ENCODE measurements at places on chromosomes 6 and 20.

GRCh38 chr6:16270178-16270794, 31.9 kb downstream of the GMPR start:
- DNase-seq: no peak

GRCh38 chr6:16419636-16420336, 181.4 kb downstream of the GMPR start:
- no peak for DNase-seq

DNA sequence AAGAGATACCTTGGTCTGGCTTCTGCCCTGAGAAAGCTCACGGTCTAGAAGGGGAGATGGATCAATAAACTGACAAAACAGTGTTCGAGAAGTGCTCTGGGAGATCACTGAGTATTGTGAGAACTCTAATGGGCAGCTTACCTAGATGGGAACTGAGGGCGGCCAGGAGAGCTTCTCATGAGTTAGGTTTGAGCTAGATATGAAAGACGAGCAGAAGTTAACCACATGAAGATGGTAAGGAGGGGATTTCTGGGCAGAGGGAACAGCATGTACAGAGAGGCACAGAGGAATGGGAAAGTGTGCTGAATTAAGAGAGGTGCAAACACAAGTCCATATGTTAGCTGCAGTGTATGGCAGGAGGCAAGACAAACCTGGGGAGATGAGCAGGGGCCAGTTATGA, 11.9 kb downstream of the ZFAND3 start:
- DNase-seq: no peak

GRCh38 chr20:32442630-32443373, 84.7 kb downstream of the ASXL1 start:
- DNase-seq: no peak

- no peak for DNase-seq
These were observed 159.8 kb downstream of the ZFP64 start for GRCh38 chr20:52031563-52032303.

GRCh38 chr6:145734486-145735355, 599 bp downstream of the EPM2A start:
- DNase-seq: peak; percentile 52

- DNase-seq: no peak
These were observed 37.2 kb upstream of the MYLK2 start for GRCh38 chr20:31781945-31782344.

DNA sequence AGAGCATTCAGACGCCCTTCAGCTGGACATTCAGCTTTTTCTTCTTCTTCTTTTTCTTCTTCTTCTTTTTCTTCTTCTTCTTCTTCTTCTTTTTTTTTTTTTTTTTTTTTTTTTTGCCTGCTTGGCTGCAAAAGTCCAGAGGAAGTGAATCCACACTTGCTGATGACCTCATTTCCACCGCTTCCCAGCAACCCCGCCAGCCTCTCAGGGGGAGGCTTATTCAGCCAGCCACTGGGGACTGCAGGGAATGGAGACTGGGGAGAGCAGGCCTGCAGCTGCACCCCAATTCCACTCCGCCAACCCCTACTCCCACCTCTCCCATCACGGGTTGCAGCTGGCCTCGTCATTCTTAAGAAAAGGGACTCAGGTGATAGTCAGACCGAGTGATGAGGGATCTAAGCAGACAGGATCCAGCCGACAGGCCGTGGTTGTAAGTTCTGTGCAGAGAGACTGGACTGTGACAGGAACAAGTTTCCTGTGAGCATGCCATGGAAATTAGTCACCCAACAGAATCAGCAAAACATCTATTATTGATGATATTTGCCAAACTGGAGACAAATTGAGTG, 59.0 kb upstream of the QKI start:
- DNase-seq: no peak

- no peak for DNase-seq
These were observed at the start of gene DEFB132 for GRCh38 chr20:257419-257818. TSS of gene DEFB132 (plus strand) at chr20:257724. CDS start at chr20:257779, 55 bp downstream.

DNA sequence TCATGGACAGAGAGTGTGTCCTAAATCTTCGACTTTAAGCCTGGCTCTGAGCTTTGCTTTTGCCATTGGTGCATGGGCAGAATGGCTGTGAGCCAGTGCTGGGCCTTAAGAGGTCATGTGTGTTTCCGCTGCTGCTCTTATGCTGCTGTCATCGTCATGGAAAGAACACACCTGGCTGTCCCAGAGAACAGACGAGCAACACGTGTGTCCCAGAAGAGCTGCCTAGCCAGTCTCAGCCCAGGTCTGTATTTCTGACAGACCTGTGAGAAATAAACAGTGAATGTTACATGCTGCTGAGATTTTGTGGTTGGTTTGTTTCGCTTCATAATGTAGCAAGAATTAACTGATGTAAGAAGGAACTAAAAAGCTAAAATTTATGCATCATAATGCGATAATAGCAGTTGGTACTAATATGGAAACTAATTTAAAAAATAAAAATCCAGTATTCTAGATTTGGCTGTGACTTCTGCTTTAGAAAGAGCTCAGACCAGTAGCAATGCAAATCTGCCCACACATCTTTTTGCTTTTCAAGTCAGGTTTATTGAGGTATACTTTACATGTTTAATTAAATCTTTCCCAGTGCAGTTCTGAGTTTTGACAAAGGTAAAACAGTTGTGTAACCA, 11.5 kb upstream of the SCP2D1 start:
- no peak for DNase-seq

DNA sequence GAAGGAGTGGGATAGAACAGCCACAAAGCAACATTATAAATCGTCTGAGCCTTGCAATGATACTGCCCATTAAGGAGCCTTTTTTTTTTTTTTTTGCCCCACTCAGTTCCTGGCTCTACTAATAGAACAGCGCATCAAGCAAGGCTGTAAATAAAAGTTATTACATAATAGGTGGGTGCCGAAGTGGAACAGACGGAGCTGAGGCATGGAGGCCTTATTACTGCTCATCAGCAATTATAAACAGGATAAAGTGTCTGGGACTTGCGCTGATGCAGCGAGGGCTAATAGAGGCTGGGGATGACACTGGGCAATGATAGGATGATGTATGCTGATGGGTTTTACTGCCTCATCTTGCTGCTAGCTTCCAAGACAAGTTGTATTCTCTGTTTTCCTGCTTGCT, 272.1 kb downstream of the ZFAND3 start:
- no peak for DNase-seq

DNA sequence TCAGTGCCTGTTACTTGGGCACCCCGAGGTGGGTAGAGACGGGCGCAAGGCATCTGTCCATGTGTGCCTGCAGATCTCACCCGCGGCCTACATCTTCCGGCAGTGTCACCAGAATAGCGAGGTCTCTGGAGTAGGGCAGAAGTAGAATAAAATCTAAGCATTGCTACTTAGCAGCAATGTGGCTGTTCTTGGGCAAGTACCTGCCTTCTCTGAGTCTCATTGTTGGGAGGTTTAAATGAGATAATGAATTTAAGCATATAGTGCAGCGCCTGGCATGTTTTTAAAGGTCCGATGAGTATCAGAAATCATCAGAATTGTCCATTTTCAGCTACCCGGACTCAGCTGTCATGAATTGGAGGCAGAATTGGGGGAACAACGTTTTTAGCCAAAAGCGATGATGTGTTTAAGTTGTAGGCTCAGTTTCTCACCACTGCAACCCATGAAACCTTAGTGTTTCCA, 800 bp downstream of the ABCC10 start:
- no peak for DNase-seq

DNA sequence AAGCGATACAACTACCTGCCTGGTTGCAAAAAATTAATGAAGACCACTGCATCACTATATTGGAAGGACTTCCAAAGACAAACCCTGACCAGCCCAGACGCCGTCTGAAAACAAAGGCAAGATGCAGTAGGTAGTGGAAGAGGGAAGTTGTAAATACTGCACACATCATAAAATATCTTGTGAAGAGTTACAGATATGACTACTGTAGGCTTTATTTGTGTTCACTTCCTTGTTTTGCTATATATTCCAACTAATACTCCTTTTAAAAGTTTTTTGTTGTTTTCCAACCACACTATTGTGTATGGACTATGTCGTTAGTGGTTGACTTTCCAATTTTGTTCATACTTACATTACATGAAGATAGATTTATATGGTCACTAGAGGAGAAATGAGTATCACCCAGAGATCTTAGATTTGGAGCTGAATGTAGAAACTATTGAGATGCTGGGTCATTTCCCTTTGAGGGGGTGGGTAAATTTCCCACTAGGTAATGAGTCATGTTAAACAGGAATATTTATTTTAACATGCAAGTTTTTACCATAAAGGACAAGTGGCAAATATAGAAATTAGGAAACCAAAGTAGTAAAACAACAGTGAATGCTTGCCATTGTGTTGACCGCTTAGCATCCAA, 16.6 kb upstream of the TXLNB start:
- no peak for DNase-seq

GRCh38 chr20:50536333-50536732, 26.1 kb downstream of the PTPN1 start:
- no peak for DNase-seq

GRCh38 chr6:130159956-130160355, 62.8 kb downstream of the SAMD3 start:
- DNase-seq: no peak

DNA sequence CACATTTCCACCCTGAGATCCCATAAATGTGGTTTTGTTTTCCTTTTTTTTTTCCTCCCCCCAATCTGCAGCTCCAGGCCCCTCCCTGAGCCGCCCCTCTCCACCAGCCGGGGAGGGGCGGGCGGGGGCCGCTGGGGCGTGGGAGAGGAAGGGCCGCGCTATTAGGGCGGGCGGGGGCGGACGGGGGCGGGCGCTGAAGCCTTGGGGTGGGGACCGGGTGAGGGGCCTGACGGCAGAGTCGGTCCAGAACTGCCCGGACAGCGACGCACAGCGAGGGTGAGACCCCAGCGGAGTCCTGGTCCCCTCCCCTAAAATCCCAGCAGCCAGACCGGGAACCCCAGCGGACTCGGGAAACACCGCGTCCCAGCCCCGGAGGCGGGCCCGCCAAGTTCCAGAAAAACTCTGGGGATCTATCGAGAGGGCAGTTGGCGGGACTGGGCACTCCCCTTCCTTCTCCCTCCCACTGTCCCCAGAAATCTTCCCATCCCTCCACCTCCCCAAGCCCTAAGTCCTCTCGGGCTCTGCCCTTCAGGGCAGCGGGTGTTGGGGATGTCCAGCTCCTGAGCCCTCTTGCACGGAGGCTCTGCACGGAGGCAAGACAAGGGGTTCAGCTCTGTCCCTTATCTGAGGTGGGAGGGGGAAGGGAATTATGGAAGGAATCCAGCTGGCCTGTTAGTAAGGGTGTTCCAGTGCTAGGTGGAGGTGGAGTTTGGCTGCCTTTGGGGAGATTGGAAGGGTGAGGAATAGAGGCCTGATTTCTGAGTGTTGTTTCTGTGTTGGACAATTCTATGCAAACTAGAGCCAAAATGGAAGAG, at the start of gene PRICKLE4:
PRICKLE4 (plus strand) TSS at position 232 of the 815 bp plus-strand sequence. CDS start 2,692 bp downstream, outside the sequence.
- DNase-seq: no peak

- DNase-seq: no peak
These were observed 350.6 kb upstream of the PLCB4 start for GRCh38 chr20:8718279-8718678.

GRCh38 chr6:53728570-53729194, 63.1 kb upstream of the KLHL31 start:
- DNase-seq: no peak

- DNase-seq: no peak
These were observed at the start of gene DEFB123 for GRCh38 chr20:31440012-31440659. TSS of gene DEFB123 (plus strand) at chr20:31440632. CDS start at chr20:31440699, 67 bp downstream.

GRCh38 chr20:38759106-38759505, 10.8 kb downstream of the ACTR5 start:
- no peak for DNase-seq

- no peak for DNase-seq
These were observed 135.0 kb upstream of the SGK1 start for GRCh38 chr6:134452906-134453305.

- no peak for DNase-seq
These were observed 944.0 kb upstream of the CITED2 start for GRCh38 chr6:140318408-140318807.

- DNase-seq: no peak
These were observed 71.6 kb upstream of the DST start for GRCh38 chr6:56714273-56714672.

- no peak for DNase-seq
These were observed 136.4 kb downstream of the MTFR2 start for GRCh38 chr6:136113736-136114173.

- no peak for DNase-seq
These were observed 36.7 kb upstream of the PCSK2 start for GRCh38 chr20:17189976-17190695.

GRCh38 chr6:6758915-6759654, 170.6 kb downstream of the LY86 start:
- DNase-seq: no peak

- no peak for DNase-seq
These were observed 2.7 kb upstream of the WFDC11 start for GRCh38 chr20:45672765-45673164.

DNA sequence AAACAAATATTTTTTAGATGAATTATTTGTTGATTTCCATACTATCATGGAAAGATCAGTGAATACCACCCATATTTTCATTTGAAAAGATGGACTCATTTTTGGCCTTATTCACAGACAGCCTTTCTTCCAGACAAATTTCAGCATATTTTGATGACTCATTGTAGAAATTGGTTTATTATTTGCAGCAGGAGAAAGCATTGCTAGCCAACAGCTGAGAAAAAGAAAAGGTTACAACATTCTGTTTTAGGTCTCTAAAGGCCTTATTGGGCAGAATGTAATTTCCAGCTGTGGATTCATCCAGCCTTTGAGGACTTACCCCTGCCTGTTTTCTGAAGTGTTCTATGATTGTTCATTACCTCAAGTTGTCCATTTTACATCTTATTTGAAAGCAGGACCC, 201.9 kb downstream of the PLCB4 start:
- no peak for DNase-seq

- peak; percentile 83 for DNase-seq
These were observed at the start of gene CST7 for GRCh38 chr20:24948939-24949679. TSS of gene CST7 (plus strand) at chr20:24949269. CDS start at chr20:24949506, 237 bp downstream.

GRCh38 chr20:15889514-15890256, 683.6 kb downstream of the KIF16B start:
- no peak for DNase-seq

DNA sequence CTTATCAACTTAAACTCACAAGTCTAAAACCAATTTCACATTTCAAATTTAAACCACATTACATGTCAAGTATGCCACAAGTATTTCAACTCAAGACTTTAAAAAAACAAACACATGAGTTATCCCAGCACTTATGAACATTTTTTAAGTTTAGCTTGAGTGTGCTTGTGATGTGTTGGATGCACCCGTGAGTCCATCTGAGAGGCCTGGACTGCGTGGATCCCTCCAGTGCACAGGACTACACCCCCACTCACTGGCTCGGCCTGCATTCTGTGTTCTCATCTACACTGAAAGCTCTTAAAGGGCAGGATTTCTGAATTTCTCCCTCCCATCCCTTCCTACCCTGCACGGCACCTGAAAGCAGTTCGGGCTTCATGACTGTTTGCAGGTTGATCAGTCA, 128.8 kb upstream of the CD93 start:
- no peak for DNase-seq

GRCh38 chr6:9914951-9915350, 499.9 kb downstream of the TFAP2A start:
- DNase-seq: no peak

- DNase-seq: no peak
These were observed 460 bp downstream of the PLAGL1 start for GRCh38 chr6:144007478-144008119.

Data from activated CD8-positive, alpha-beta memory T cell treated with anti-CD3 and anti-CD28 coated beads for 4 hours (primary cell).